A549 treated with RU486 at 1 μM for 4 hours (cell line): ENCODE measurements at places on chromosomes 2 and 18. TPM values are rescaled to one million over a fixed set of nuclear protein-coding genes. Genes with fewer than 3 reads are reported as not detected.

The FOXI3 gene
- total RNA-seq: not detected in 5 replicates

The CPS1 gene
- 5.1 to 7.6 TPM (median 7.1 TPM) in 5 replicates for total RNA-seq

The TDRD15 gene
- total RNA-seq: not detected in 5 replicates

The ZNF396 gene
- 0.41 to 0.94 TPM (median 0.64 TPM) in 5 replicates for total RNA-seq

The TEX44 gene
- total RNA-seq: not detected in 5 replicates

The LCT gene
- total RNA-seq: 0.03 to 0.07 TPM (median 0.05 TPM) in 3 of 5 replicates, not detected in the others

The PID1 gene
- total RNA-seq: 2.2 to 3.9 TPM (median 2.9 TPM) in 5 replicates

The CD207 gene
- not detected in 5 replicates for total RNA-seq

The BMP10 gene
- not detected in 5 replicates for total RNA-seq

The RUFY4 gene
- not detected in 5 replicates for total RNA-seq

The SLC23A3 gene
- total RNA-seq: 0.19 to 0.90 TPM (median 0.53 TPM) in 5 replicates

The CSRNP3 gene
- total RNA-seq: 0.27 TPM in 1 of 5 replicates, not detected in the others
